ENCODE measurements at places on chromosomes 1 and 21. TPM values are rescaled to one million over a fixed set of nuclear protein-coding genes. Genes with fewer than 3 reads are reported as not detected.

The ACKR1 gene
- total RNA-seq: 94.7 TPM

The C1QTNF12 gene
- 2.9 TPM for total RNA-seq

The PHGDH gene
- total RNA-seq: 30.1 TPM

The KAZN gene
- 26.9 TPM for total RNA-seq

The KLHL12 gene
- total RNA-seq: 20.7 TPM

Measured in mesenteric fat pad (tissue), 1 donor.